ENCODE measurements at places on chromosomes 13 and 19.
A peak's percentile ranks its signal among the peaks of the same experiment; 100 is the strongest.

DNA sequence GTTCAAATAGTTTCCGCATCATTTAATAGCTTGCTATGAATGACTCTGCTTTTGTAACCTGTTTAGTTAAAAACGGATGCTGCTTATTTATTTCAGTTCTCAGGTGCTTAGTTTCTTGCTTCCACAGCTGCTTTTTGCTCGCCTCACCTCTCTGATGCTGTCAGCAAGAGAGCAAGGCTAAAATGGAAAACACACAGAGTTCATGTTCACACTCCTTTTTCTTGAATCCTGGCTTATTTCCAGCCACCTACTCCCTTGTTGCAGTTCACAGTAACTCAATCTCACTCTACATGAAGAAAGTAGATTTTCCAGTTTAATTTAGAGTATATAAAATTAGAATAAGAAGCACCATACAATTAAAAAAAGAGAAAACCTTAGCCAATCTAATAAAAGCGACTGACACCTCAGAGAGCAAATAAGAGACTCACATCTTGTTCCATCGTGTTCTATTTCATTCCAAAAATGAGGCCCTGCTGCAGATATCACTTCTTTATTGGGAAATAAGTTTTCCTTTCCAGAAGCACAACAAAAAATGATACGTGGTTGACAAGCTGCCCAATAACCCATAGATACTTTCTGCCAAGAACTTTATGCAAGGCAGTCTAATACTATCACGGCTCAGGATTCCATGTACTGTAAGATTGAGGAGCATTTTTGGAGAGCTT, 326.1 kb upstream of the SLITRK1 start:
- DNase-seq, result no peak

DNA sequence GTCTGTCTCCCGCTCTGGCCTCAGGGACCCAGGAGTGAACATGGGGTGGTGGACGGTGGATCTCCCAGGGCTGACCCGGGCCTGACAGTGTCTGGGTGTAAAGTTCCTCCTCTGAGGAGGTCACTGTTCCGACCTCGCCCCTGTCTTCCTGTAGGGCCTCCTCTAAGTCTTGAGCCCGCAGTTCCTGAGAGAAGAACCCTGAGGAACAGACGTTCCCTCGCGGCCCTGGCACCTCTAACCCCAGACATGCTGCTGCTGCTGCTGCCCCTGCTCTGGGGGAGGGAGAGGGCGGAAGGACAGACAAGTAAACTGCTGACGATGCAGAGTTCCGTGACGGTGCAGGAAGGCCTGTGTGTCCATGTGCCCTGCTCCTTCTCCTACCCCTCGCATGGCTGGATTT, at the start of gene SIGLEC9:
TSS of gene SIGLEC9 (plus strand) at position 178 of the 400 bp plus-strand sequence. CDS start at position 247, 69 bp downstream.
- no peak for DNase-seq

GRCh38 chr13:110525328-110526319, 35.9 kb downstream of the RAB20 start:
- no peak for DNase-seq

GRCh38 chr13:30394751-30395191, 27.5 kb upstream of the UBE2L5 start:
- no peak for DNase-seq

DNA sequence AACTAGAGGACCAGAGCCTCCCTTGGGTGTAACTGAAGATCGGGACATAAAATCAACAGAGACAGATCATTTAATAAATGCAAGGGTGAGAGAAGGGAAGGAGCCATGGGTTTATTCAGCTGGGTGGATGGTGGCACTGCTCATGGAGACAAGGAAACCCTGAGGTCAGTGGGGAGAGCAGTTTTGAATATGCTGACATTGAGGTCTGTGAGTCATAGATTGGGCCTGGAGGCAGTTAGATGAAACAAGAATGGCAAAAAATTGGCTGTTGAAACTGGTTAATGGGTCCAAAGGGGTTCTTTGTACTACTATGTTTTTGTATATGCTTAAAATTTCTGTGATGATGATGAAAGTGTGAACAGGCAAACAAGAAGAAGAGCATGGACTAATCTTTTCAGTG, 5.1 kb upstream of the GTF3A start:
- DNase-seq, result no peak

- DNase-seq, result no peak
Observed at GRCh38 chr19:46240693-46241092, 11.2 kb downstream of the IGFL1 start.

DNA sequence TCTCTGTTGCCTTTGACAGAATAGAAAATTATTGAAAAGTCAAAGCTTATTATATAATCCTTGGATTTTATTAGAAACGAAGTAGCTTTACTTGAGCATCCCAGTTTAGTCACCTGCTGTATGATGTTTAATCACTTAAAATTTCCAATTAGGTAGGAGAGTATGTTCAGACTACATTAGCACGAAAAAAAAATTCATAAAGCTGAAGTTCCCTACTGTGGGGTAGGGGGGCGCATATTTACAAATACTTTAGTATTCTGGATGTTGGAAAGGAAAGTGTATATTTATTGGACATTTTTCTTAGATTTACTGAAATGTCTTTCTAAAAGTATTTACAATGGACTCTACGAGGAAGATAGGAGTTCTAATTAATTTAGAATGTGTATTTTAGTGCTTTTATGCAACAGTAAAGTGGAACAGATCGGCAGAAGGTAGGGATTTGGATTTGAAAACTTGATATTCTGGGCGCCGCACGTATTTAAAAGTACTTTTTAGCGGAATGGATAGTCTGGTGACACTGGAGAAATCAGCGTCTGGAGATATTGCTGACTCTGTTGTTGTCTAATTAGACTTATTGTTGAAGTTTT, 1.9 kb downstream of the CDK8 start:
- peak; percentile 43 for DNase-seq

Measured in hematopoietic multipotent progenitor cell treated with erythropoietin and hydrocortisone succinate and interleukin-3 and kit ligand, for 15 days (in vitro differentiated cells).